Psoas muscle (tissue), 8 donors: ENCODE measurements at places on chromosomes 1 and 21. TPM values are rescaled to one million over a fixed set of nuclear protein-coding genes. Genes with fewer than 3 reads are reported as not detected.

GRCh38 chr1:152481869-152482664 lies 28.5 kb upstream of the LCE5A start:
- no peak for DNase-seq
- H3K4me3 ChIP-seq: no peak overlapping the region
- H3K27ac ChIP-seq: no peak overlapping the region

DNA sequence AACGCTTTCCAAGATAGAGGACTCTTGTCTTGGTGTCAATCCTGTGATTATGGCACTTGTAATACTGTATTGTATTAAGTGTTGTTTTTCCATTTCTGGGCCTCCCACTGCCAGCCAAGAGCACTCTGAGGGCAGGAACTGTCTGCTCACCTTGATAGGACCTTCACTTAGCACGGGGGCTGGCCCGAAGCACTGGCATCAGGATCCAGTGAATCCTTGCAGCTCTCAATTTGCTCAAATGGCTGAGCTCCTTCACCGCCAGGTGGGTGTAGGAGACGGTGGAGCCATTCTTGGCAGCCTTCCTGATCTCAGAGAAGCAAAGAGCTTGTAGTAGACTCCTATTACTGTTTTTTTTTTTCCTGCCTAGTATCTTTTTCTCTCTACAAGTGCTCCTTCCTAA lies 17.7 kb downstream of the MECR start:
- H3K4me3 ChIP-seq: no peak overlapping the region
- no peak for DNase-seq
- peaks cover 63% of the 10 kb centered on the region for H3K36me3 ChIP-seq
- H3K27ac ChIP-seq: no peak overlapping the region

The CYP4Z1 gene
- polyA plus RNA-seq: 0.15 TPM

GRCh38 chr1:28354121-28354520 lies 15.4 kb upstream of the PHACTR4 start:
- no peak overlapping the region for H3K27ac ChIP-seq
- peak; percentile 43 for DNase-seq
- H3K4me3 ChIP-seq: no peak overlapping the region
- H3K4me1 ChIP-seq: no peaks in the 10 kb centered on the region

The CD1B gene
- polyA plus RNA-seq: not detected

The HRNR gene
- polyA plus RNA-seq: not detected

GRCh38 chr1:169465281-169465680 lies 20.5 kb downstream of the SLC19A2 start:
- no peak overlapping the region for H3K4me3 ChIP-seq
- H3K27me3 ChIP-seq: no peaks in the 10 kb centered on the region
- peaks cover 18% of the 10 kb centered on the region for H3K36me3 ChIP-seq
- DNase-seq: no peak

- DNase-seq: no peak
- no peak overlapping the region for H3K27ac ChIP-seq
- no peak overlapping the region for H3K4me3 ChIP-seq
- no peaks in the 10 kb centered on the region for H3K36me3 ChIP-seq
- H3K27me3 ChIP-seq: no peaks in the 10 kb centered on the region
- peaks cover 2% of the 10 kb centered on the region for H3K4me1 ChIP-seq
These were observed 7.0 kb upstream of the HIVEP3 start for GRCh38 chr1:41925712-41926111.

The RHD gene
- not detected for polyA plus RNA-seq

DNA sequence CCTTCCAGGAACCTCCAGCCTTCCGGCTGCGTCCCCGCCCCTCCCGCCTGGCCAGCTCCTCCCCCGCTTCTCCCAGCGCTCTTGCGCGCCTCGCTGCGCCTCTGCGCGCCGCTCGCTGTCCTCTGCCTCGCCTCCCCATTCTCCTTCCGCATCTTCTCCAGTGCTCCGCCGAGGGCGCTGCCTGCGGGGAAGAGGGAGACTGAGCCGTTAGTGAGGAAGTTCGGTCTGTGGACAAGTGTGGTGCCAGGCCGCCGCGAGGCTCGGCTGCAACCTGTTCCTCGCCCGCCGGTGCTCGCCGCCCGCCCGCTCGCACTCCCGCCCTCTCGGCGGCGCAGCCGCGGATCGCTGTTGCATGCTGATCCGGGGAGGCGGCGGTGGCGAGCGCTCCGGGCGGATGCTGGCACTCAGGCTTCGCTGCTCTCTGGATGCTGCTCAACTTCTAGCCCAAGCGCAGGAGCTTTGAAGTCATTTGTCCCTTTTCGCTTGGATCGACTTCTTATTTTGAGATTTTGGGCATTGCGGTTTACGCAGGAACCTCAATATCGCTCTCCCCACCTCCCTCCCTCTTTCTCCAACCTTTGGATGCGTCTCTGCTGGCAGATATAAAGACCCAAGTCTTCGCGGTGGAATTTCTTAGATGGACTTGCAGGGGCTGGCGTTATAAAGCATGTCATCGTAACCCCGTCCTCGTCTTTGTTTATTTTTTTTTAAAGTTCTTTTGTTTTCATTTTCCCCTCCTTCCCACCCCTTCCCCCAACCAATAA lies 614 bp upstream of the CACNA1E start:
- no peak overlapping the region for H3K27ac ChIP-seq
- peaks cover 3% of the 10 kb centered on the region for H3K4me1 ChIP-seq
- H3K4me3 ChIP-seq: peak overlapping the region; percentile 36
- no peaks in the 10 kb centered on the region for H3K27me3 ChIP-seq
- H3K36me3 ChIP-seq: no peaks in the 10 kb centered on the region

DNA sequence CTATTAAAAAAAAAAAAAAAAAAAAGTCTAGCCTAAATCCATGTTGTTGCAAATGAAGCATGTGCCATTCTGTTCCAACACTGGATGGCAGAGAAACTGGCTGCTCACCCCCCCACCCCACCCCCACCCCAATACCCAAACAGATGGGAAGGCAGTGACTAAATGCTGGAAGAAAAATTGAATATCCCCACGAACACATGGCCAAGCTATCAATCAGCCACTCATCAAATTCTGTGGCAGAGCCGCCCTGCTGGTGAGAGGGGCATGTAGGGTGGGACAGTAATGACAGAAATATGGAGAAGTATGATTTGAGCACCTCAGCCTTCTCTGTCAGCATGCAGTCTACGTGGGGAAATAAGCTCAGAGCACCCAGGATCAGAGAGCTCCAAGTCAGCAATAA lies 34.1 kb downstream of the OPTC start:
- no peaks in the 10 kb centered on the region for H3K36me3 ChIP-seq
- H3K27ac ChIP-seq: no peak overlapping the region
- no peak for DNase-seq
- no peaks in the 10 kb centered on the region for H3K27me3 ChIP-seq

GRCh38 chr1:167701510-167701909 lies 20.3 kb upstream of the MPZL1 start:
- H3K4me1 ChIP-seq: peaks cover 16% of the 10 kb centered on the region
- no peak for DNase-seq
- no peak overlapping the region for H3K4me3 ChIP-seq
- peaks cover 50% of the 10 kb centered on the region for H3K36me3 ChIP-seq
- no peaks in the 10 kb centered on the region for H3K27me3 ChIP-seq

GRCh38 chr1:22406722-22407495 lies 44.7 kb upstream of the ZBTB40 start:
- no peaks in the 10 kb centered on the region for H3K27me3 ChIP-seq
- no peak for DNase-seq
- H3K4me3 ChIP-seq: no peak overlapping the region
- no peaks in the 10 kb centered on the region for H3K36me3 ChIP-seq
- H3K4me1 ChIP-seq: no peaks in the 10 kb centered on the region

The LRP8 gene
- polyA plus RNA-seq: 0.94 TPM

The MSH4 gene
- 0.74 TPM for polyA plus RNA-seq

- no peak overlapping the region for H3K27ac ChIP-seq
- DNase-seq: peak; percentile 77
These were observed 52.2 kb downstream of the SMYD2 start for GRCh38 chr1:214332946-214333798.

- no peak overlapping the region for H3K27ac ChIP-seq
- no peaks in the 10 kb centered on the region for H3K36me3 ChIP-seq
- no peak for DNase-seq
- H3K4me1 ChIP-seq: no peaks in the 10 kb centered on the region
These were observed 386.1 kb downstream of the KCNH1 start for GRCh38 chr1:210747890-210748289.

The DFFA gene
- polyA plus RNA-seq: 20.4 TPM

DNA sequence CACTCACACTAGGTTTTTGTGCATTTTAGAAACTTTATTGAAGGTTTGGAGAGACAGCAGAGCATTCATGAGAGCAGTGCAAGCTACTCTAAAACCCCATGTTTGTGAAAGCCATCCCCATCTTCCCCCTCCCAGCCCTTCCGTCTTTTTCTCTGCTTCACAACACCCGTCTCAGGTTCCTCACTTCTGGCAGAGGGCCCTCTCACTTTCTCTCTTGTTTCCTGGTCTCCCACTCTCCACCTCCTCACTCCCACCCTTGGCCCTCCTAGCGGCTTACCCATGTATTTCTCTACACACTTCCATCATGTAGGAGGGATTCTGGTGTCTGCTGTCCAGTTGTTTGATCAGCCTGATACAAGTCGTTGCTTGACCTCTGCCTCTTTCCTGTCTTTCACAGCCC lies 92.7 kb downstream of the LRRC8C start:
- no peak overlapping the region for H3K4me3 ChIP-seq
- no peaks in the 10 kb centered on the region for H3K36me3 ChIP-seq
- peaks cover 3% of the 10 kb centered on the region for H3K4me1 ChIP-seq
- DNase-seq: no peak
- H3K27ac ChIP-seq: no peak overlapping the region

DNA sequence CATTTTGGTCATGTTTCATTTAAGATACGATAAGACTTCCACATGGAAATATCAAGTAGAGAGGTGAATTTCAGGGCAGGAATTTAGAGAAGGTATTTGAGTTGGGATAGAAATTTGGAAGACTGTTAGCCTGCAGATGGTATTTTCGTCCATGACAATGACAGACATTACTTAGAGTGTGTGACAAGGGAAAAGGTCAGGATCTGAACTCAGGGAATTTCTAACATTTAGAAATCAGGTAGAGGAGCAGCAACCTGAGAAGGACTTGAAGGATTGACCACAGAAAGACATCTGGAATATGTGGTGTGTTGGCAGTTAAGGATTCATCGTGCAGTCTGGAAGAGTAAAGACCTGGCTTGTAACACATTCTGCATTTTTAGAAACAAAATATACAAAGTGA lies 57.9 kb downstream of the RABGAP1L start:
- peaks cover 11% of the 10 kb centered on the region for H3K4me1 ChIP-seq
- peaks cover 1% of the 10 kb centered on the region for H3K36me3 ChIP-seq
- H3K27me3 ChIP-seq: no peaks in the 10 kb centered on the region
- H3K4me3 ChIP-seq: no peak overlapping the region
- no peak for DNase-seq

- DNase-seq: no peak
- no peaks in the 10 kb centered on the region for H3K27me3 ChIP-seq
- no peaks in the 10 kb centered on the region for H3K4me1 ChIP-seq
- no peaks in the 10 kb centered on the region for H3K36me3 ChIP-seq
- no peak overlapping the region for H3K27ac ChIP-seq
These were observed 248.6 kb upstream of the DEPDC1 start for GRCh38 chr1:68745451-68745850.

GRCh38 chr1:171279678-171280077 lies 31.4 kb downstream of the FMO1 start:
- no peak for DNase-seq
- H3K4me3 ChIP-seq: no peak overlapping the region
- H3K27me3 ChIP-seq: no peaks in the 10 kb centered on the region
- H3K27ac ChIP-seq: no peak overlapping the region
- no peaks in the 10 kb centered on the region for H3K36me3 ChIP-seq
- H3K4me1 ChIP-seq: no peaks in the 10 kb centered on the region

DNA sequence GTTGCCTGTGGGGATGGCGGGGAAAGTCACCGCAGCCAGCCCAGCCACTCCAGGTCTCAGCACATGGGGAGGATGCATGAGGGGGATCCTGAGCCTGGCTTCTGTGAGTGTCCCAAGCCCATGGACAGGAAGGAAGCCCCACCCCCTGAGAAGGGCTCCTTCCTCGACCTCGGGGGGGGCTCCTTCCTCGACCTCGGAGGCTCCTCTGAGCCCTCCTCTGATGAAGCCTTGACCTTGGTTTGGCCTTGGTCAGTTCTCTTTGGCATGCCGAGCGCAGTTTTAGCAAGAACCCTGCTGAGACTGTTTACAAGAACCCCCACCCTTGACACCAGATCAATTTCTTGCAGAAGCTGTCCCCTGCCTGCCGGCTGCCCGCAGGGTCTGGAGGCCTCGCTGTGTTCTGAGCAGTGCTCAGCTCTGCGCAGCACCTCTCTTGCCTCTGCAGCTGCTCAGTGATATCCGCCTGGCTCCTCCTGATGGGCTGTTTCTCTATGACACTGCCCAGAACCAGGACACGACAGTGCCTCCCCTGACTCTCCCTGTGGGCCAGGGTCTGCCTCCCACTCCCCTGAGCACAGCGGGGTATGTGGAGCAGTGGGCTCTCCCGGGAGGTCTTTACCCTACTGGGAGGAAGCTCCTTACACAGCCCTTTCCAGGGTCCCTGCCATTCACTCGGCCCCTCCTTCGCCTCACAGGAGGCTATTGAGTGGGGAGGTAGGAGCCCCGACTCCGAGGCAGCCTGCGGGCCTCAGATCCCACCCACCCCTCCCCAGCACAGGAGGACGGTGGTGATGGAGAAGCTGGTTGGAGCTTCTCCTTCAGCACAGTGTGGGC lies 15.4 kb downstream of the ACTRT2 start:
- no peaks in the 10 kb centered on the region for H3K36me3 ChIP-seq
- DNase-seq: no peak
- peaks cover 50% of the 10 kb centered on the region for H3K27me3 ChIP-seq
- H3K4me1 ChIP-seq: no peaks in the 10 kb centered on the region
- no peak overlapping the region for H3K4me3 ChIP-seq

GRCh38 chr1:27970401-27970800 lies 10.6 kb downstream of the XKR8 start:
- no peaks in the 10 kb centered on the region for H3K27me3 ChIP-seq
- H3K4me3 ChIP-seq: no peak overlapping the region
- peak; percentile 74 for DNase-seq

DNA sequence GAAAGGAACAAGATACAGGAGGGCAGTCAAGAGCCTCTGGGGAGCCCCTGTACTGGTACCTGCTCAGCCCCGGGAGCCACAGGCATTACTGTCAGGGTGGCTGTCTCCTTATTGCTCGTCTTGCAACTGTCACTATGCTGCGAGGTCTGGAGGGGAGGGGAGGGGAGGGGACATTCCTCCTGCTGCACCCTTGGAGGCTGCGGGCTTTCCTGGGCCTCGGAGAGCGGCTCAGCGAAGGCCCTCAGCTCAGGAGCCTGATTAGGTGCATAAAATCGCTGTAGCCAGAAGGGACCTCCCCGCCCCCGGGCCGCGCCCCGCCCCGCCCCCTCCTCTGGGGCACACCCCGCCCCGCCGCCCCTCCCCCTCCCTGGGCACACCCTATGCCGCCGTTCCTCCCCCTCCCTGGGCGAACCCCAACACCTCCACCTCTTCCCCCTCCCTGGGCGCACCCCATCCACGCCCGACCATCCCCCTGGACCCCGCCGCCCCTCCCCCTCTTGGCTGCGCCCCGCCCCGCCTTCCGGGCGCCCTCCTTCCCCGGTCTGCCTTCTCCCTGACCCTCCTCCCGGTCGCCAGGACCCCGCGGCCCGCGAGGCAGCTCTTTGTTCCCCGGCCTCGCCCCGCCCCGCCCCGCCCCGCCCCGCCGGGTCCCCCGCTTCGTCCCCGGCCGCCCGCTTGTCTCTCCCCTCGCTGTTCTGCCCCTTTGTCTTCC lies 35.5 kb downstream of the CACHD1 start:
- no peaks in the 10 kb centered on the region for H3K27me3 ChIP-seq
- H3K4me1 ChIP-seq: peaks cover 12% of the 10 kb centered on the region
- H3K4me3 ChIP-seq: peak overlapping the region; percentile 69
- peak; percentile 63 for DNase-seq

The TDRD5 gene
- not detected for polyA plus RNA-seq

The CHI3L1 gene
- 8.4 TPM for polyA plus RNA-seq
